ENCODE measurements at places on chromosomes 5 and 9. TPM values are rescaled to one million over a fixed set of nuclear protein-coding genes. Genes with fewer than 3 reads are reported as not detected.

DNA sequence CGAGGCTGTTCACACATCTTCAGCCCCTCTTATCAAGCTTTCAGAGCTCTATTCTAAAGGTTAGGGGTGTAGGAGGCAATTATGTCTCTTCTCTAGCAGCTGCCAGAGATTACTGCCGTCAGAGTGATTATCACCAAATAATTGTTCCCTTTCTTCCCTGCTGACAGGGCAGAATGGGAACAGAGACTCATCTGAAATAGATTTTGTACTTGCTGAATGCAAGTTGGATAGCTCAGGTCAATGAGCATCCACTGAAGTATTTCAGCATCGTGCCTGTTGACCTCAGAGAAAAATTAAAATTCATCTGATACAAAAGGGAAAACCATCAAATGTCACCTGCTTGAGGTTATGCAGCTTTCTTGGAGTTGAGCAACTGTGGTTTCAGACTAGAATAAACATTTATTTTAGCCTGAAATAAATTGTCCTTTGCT, 213.7 kb upstream of the MAP3K1 start:
- DNase-seq = peak; percentile 85

DNA sequence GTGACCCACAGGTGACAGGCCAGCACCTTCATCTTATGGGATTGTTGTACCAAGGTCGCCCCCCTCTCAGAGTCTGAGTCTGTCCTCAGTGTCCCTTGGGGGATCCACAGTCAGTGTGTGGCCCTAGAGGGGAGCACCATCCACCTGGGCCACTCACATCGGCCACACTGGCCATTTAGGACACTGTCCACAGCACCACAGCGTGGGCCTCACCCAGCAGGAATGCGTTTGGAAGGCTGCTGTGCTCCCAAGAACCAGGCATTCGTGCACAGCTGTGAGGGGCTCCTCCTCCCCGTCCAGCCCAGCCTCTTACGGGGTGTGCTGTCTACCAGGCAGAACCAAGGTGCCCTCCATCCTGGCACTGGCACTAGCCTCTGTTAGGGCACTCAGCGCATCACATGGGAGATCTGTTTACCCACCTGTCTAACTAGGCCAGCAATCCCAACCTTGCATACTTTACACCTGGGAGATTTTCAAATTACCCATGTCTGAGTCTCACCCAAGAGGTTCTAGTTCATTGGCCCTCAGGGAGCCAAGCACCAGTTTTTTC, 24.5 kb upstream of the UBE2QL1 start:
- DNase-seq = no peak

GRCh38 chr5:154464438-154464837, 13.6 kb downstream of the HAND1 start:
- no peak for DNase-seq

DNA sequence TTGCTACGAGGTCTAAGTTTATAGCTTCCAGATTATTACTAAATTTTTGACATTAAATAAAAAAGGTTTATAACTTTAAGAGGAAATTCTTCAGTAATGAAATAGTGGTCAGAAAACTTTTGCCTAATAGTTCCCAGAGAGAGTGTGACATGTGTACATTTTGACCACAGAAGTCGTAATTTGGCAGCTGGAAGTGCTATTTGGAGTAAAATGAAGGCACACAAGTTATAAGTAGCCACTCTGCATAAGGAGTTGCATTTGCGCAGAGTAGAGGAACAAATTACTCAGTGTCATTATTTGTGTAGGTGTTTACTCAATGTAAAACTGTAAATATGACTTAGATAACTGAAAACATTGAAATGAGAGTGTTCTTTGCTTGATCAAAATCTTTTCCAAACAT, 408.4 kb downstream of the CCDC171 start:
- no peak for DNase-seq

The KCNV2 gene
- polyA plus RNA-seq = not detected

DNA sequence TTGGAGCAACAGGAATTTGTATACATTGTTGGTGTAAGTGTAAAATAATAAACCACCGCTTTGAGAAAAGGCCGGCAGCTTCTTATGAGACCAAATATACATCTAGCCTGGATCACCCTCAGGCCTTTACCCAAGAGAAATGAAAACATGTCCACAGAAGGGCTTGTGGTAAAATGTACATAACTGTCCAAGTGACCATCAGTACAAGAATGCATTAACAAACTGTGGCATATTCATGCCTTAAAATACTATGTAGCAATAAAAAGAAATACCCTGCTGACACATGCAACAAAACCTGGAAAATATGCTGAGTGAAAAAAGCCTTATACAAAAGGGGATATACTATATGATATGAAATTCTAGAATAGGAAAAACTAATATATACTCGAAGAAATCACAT, 311.9 kb upstream of the TRPC7 start:
- peak; percentile 41 for DNase-seq

- peak; percentile 76 for DNase-seq
Observed at GRCh38 chr5:179243333-179243732, 101.9 kb downstream of the ADAMTS2 start.

DNA sequence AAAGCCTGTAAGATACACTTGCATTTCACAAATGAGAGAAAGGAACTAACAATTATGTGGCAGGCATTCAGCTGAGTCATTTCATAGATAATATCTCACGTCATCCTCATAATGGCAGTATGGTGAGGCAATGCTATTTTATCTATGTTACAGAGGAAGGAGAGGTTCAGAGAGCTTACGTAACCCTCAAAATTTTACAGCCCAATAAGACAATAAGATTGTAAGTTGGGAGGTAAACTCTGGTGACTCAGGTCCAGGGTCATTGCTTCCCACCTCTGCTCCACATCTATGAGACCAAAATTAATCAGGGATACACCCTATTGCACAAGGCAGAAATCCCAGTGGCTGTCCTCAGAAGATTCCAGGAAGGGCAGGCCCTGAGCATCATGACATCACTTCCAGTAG, 309.7 kb downstream of the NSG2 start:
- DNase-seq = peak; percentile 66

- DNase-seq = no peak
Observed at GRCh38 chr9:90556897-90557675, 85.5 kb downstream of the DIRAS2 start.

GRCh38 chr5:2711446-2712425, 39.7 kb downstream of the IRX2 start:
- no peak for DNase-seq

The TPM2 gene
- 2,548 TPM for polyA plus RNA-seq

The TTLL11 gene
- polyA plus RNA-seq = 4.8 TPM

DNA sequence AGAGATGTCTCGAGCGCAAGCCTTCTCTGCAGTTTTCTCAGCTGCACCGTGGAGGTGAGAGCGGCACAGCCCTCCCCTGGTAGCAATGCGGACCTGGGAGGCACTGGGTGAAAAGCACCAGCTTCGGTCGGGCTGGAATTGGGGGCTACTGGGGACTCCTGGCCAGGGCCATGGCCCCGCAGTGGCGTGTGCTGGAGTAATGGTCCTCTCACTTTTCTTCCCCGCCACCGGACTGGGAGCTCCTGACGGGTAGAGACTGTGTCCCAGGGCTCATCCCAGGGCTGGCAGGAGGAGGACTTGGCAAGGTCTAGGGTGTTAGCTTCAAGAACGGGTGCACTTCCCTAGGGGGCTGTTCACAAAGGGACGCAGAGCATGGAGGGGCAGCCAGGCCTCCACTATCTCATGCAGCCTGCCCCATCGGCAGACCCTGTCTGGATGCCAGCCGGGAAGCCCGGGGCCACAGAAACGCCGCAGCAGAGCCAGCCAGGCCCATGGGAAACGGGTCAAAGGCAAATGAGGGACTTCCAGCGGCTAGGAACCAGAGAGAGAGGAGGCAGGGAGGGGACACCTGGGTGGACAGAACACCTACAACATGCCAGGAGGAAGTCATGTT, 92.6 kb upstream of the MVB12B start:
- no peak for DNase-seq

The CNTRL gene
- 3.6 TPM for polyA plus RNA-seq

DNA sequence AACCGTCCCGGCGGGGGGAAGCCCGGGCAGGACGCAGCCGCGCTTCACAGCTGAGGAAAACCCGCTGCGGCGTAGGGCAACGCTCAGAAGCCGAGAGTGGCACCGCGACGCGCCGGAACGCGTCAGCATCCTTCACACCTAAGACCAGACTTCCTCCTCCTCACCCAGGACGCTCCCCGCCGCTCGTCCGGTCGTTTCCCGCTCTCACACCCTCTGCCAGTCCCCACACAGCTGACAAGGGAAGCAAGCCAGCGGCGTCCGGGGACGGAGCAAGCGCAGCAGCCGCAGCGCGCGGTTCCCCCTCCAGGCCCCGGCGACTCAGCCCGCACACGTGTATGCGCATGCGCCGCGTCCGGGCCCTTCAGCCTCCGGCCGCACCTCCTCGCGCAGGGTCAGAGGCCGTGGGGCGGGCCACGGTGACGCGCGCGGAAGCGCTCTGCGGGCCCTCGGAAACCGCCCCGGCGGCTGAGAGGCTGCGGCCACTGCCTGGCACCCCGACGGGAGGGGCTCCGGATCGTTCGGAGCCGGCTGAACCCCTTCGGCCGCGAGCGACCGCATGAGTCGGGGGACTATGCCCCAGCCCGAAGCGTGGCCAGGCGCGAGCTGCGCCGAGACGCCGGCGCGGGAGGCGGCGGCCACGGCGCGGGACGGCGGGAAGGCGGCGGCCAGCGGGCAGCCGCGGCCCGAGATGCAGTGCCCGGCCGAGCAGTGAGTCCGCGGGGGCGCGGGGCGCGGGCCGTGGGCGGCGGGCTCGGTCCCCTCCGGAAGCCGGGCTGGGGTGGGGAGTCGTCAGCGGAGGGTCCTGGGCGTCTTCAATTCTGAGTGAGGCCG, at the start of gene OTULIN:
OTULIN (plus strand) TSS at position 449 of the 831 bp plus-strand sequence; CDS start at position 557, 108 bp downstream.
- DNase-seq = peak; percentile 85

DNA sequence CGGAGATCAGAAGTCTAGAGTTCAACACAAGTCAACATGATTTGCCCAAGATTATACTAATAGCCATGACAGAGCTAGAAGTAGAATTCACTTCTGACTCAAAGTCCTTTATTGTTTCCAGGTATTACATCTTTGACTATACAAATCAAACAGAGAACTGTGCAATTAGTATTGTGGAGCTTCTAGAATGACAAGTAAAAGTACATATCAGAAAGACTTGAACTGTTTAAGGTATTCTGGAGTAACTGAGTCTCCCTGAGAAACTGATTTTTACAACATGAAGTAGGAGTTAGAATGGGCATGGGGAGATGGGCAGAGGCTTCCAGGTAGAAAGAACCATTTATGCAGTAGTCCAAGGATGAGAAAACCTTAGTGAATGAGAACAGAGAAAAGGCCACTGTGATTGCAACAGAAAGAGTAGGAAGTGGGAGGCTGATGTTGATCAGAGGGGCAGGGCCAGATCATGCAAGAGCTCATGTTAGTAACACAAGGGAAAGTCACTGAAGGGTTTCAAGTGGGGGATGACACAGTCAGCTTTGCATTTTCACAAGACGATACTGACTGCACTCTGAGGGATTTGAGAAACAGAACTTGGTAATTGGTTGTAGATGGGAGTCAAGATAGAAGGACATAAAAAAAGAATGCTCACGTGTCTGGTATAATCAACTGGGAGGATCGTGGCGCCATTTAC, 280.7 kb downstream of the RFX3 start:
- no peak for DNase-seq

DNA sequence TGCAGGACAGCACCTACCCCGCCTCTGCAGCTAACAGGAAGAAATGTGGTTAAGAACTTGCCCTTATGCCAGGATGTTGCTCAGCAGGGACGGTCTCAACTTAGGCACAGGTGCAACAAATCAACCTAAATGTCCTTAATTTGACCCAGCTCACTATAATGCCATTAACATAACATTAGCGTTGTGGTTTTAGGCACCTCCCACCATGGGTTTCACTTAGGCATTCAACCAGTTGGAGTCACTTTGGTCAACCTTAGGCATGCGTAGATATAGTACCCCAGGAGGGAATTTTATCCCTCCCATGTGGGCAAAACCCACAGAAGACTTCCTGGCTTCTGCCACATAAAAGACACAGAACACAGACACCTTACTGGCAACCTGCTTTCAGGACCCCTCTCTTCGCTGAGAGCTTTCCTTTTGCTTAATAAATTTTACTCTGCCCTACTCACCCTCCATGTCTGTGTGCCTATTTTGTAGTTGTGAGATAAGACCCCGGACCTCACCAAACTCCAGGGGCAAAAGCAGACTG, 8.7 kb upstream of the ERAP1 start:
- no peak for DNase-seq

- peak; percentile 59 for DNase-seq
Observed at GRCh38 chr5:178279723-178280438, 47.3 kb upstream of the PHYKPL start.

- no peak for DNase-seq
Observed at GRCh38 chr9:99398241-99398640, 176.2 kb downstream of the SEC61B start.

The SPATA31D4 gene
- polyA plus RNA-seq = not detected

- no peak for DNase-seq
Observed at GRCh38 chr5:31229266-31229665, 35.8 kb downstream of the CDH6 start.

GRCh38 chr9:5566054-5566618, 55.8 kb downstream of the PDCD1LG2 start:
- DNase-seq = no peak

The BARHL1 gene
- not detected for polyA plus RNA-seq

- DNase-seq = peak; percentile 84
Observed at GRCh38 chr5:95969651-95970358, 8.2 kb upstream of the ELL2 start.

The BAAT gene
- polyA plus RNA-seq = not detected

DNA sequence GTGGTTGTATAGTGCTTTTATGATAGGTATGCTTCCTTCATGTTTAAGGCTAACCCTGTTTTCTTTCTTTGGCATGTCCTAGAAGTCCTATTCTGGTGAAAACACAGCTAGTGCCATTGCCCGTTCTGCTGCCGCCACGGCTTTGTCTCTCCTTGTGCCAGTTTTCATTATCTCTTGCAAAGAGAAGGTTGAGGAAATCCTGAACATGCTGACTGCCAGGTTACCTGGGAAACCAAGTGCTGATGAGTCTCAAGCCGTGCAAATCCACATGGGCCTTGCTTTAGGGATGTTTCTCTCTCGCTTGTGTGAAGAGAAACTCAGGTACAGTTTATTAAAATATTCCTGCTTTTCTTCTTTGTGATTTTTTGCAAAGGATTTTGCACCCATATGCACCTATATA, 102.2 kb downstream of the HACD4 start:
- no peak for DNase-seq

DNA sequence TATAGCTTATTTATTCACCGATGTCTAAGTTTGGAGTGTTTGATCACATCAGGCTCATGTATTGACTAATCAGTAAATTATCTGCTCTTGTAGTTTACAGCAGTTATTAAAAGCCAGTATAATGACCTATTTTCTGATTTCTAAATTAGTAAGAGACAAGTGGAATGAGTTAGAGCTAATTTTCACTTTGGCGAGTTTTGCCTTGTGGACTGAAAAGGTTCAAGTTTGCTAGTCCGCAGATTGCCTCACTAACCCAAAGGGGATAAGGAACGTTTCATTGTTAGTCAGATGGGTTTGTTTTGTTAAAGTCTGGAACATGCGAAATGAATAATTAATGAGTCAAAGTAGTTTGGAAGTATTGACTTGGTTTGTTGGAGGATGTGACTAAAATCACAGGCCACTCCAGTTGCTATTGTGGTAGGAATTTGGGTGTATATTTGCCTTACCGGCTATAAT, 40.1 kb downstream of the SMARCA2 start:
- DNase-seq = peak; percentile 24

The TMEM203 gene
- polyA plus RNA-seq = 40.6 TPM

The ABO gene
- polyA plus RNA-seq = not detected

GRCh38 chr9:128899566-128900322, 17.8 kb downstream of the LRRC8A start:
- DNase-seq = no peak

The TAF11L5 gene
- polyA plus RNA-seq = not detected
